ENCODE measurements at places on chromosomes 4 and X.

DNA sequence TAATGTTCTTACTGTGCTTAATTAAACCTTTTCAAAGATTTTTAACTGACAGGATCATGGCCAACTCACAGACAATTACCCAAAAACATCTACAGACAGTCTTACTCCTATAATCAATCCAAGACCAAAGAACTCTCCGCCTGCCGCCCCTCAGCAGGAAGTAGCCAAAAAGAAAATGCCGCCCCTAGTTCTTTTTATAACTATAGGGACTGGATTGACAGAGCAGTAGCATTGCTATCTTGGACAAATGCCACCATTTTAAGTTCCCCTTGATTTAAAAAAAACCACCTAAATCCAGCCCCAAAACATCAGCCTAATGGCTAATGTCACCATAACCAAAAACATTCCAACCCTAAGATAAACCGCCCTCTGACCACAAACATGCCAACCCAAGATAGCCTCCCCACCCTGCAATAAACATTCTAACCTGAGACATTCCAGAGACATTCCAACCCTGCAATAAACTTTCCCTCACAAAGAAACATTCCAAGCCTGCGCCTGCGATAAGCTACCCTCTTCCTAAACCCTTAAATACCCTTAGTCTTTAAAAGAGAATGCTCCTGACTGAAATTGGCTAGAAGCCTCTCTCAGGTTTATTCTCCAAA is 77.0 kb downstream of the COQ2 start:
- peak; percentile 83 for DNase-seq

GRCh38 chr4:152117933-152118507 is 357.2 kb upstream of the GATB start:
- DNase-seq, result no peak

GRCh38 chr4:85861064-85861765 is 386.3 kb downstream of the ARHGAP24 start:
- peak; percentile 17 for DNase-seq

GRCh38 chrX:150282953-150283352 is 80.2 kb upstream of the MAMLD1 start:
- no peak for DNase-seq

- no peak for DNase-seq
Observed at GRCh38 chr4:8343967-8344331, 74.4 kb downstream of the HTRA3 start.

- no peak for DNase-seq
Observed at GRCh38 chr4:72463724-72464123, 105.3 kb downstream of the ADAMTS3 start.

DNA sequence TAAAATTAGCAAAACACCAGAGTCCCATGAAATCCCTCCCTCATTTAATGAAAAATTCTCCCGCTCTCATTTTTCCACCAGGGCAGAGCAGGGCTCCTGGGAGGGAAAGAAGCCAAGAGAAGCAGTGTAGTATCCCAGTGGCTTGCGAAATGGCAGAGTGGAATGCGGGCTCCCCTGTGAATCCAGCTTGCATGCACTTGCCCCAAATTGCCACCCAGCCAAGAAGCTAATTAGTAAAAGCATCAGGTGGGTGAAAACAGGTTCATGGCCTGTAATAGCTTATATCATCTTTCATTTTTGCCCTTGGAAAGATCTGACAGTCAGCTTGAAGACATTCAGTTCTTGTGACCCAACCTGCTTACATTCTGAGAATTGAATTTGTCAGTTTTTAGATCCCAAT is 10.1 kb downstream of the AMOT start:
- no peak for DNase-seq

- no peak for DNase-seq
Observed at GRCh38 chrX:110180928-110181310, 137.0 kb downstream of the AMMECR1 start.

DNA sequence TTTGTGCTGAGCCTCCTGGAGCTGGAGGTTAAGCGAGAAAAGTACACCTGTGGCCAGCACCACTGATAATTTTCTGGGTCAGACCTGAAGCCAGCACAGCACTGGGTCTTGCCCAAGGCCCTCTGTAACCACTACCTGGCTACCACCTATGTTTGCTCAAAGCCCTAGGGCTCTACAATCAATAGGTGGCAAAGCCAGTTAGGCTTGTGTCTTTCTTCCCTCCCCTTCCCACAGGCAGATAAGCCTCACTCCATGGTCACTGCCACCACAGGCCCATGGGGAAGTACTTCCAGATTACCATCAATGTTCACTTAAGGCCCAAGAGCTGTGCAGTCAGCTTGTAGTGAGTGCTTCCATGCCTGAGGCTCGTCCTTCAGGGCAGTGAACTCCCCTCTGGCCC is 35.2 kb upstream of the ARMCX4 start:
- DNase-seq, result no peak

DNA sequence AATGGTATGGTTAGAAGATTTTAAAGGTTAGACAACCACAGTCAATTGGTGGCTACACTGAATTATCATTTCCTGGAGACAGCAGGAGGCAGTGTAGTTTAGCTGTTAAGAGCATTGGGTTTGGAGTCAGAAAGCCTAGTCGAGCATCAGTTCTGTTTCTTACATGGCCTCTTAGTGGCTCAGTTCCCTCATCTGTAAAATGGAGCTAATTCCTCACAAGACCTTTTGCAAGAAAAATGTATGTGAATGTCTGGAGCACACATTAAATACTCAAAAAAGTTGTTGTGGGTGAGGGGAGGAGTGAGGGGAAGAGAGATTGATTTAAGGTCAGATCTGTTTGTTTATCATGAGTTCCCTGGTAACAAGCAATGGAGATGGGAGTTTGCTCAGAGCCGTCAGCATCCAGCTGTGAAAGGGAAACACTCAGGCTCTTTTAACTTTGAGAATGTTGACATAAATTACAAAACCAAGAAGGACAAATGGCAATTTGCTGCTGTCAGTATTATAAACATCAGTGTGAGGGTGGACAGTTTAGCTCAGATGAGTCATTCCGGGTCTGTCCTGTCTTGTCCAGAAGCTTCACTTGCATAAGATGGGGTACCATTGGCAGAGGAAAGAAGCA is 98.2 kb upstream of the PGRMC2 start:
- peak; percentile 51 for DNase-seq

DNA sequence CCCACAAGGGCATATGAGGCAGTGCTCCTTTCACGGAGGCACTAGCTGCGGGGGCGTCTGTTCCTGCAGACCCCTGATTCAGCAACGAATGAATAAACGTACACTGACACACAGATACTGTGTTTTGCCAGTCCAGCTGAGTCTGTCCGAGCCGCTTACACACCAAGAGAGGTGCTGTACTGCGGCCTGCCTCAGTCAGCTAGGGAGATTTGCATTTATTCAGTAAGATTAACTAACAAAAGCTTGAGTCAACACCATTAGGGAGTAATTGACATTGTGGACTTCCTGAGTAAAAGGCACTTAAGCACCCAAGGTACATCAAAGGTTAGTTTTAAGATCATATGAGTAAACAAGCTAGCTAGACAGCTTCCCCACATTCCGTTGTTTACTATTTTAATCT is 31.0 kb upstream of the BEX4 start:
- no peak for DNase-seq

- no peak for DNase-seq
Observed at GRCh38 chr4:76989391-76990061, 40.0 kb downstream of the SEPTIN11 start.

DNA sequence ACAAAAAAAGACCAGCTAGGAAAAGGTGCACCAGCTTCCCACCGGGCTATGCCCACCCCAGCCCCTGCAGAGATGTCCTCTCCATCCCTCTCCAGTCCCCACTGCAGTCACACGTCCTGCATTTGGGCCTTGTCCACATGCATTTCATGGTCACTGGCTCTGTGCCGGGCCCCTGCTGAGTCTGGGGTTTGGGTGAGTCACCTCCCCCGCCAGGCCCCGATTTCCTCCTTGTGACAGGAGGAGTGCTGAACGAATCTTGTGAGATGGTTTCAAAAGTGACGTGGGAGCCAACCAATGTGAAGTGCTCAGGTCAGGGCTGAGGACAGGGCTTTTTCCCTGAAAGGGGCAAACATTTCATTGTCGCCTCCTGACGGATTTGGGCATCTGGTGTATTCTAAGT is 7.1 kb downstream of the CPZ start:
- peak; percentile 32 for DNase-seq

- DNase-seq, result peak; percentile 7
Observed at GRCh38 chr4:42262701-42263490, 110.4 kb upstream of the BEND4 start.

DNA sequence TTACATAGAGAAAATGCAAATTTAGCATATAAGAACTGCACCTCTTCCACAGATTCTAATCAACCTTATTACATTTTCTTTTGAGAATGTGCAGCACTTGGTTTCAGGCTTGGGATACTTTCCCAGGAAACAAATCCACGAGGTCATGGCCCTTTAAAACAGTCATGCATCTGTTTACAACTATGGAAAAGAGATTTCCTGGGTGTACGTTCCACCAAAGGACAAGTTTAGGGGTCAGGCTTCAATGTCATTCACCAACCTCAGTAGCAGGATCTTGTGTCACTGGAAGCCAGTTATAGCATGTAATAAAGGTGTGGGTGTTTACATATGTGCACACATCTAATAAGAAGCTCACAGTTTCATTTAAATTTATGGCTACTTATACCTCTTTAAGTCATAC is 30.7 kb downstream of the EREG start:
- peak; percentile 31 for DNase-seq

DNA sequence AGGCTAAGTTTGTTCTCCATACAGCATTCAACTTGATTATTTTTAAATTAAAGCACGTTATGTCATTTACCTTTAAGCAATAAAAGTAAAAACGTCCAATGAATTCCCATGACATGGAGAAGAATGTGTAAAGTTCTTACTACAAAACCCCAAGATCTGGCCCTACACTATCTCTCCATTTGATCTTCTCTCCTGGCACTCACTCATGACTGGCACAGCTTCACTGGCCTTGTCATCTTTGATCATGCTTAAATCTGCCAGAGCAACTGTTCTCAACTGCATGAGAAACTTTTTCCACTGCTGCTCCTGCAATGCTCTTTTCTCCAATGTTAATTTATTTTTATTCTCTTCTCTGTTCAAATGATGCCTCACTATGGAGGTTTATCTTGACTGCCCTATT is 1109.0 kb upstream of the IGFBP7 start:
- no peak for DNase-seq

DNA sequence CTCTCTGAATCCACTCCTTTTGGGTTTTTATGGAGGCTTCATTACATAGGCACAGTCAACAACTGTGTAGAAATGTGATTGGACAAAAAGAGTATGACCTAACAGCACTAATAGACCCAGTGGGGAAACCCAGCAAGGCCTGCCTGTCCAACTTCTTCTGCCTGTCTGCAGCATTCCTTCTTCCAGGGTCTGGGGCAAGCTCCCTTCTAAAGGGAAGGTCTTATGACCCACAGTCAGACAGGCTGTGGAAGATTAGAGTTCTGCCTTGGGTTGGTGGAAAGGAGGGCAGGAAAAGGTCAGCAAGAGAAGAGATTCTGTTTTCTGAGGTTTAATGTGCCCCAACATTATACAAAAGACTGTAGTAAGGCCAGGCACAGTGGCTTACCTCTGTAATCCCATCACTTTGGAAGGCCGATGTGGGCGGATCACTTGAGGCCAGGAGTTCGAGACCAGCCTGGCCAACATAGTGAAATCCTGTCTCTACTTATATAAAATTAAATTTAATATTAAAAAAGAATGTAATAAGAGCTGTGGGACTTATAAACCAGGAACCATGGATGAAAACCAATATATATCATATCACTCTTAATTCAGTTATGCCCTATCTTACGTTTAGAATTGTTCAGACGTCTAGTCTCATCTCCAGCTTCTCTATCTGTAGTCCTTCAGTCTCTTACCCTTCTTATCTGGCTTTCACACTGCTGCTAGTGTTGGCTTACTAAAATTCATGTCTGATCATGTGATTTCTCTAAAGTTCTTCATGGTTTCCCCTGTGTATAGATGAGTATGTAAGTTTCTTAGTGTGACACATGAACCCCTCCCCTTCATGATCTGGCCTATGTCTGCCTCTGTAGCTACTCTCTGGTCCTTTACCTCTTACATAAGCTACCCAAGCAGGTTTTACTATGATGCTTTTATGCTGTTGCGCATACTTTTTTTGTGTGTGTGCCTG is 6.2 kb downstream of the CLCN3 start:
- no peak for DNase-seq

GRCh38 chr4:54400188-54400587 is 171.1 kb downstream of the PDGFRA start:
- DNase-seq, result no peak

GRCh38 chr4:10046471-10046870 is 25.2 kb upstream of the SLC2A9 start:
- DNase-seq, result no peak

DNA sequence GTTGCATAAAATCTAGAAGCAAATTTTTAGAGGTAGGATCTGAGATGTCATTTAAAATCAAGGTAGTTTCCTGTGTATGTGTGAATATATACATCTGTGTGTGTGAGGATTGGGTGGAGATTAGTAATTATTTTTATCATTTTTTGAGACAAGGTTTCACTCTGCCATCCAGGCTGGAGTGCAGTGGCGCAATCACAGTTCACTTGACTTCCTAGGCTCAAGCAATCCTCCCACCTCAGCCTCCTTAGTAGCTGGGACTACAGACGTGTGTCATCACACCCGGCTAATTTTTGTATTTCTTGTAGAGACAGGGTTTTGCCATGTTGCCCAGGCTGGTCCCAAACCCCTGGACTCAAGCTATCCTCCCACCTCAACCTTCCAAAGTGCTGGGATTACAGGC is 188.3 kb downstream of the RAPGEF2 start:
- no peak for DNase-seq

GRCh38 chr4:52968241-52968640 is 106.1 kb downstream of the RASL11B start:
- DNase-seq, result no peak

DNA sequence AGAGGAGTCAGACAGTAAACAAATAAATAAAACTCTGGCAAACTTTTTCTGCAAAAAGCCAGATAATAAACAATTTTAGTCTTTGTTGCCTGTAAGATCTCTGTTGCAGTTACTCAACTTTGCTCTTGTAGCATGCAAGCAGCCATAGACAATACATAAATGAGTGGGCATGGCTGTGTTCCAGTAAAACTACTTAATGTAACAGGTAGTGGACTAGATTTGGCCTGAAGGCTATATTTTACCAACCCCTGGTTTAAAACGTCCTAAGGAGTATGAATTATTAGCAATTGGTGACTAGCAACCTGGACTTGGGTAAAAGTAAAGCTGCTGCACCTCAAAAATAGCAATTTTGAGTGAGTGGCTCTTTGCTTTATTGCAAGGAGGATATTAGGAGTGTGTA is 30.9 kb downstream of the SLAIN2 start:
- DNase-seq, result peak; percentile 25

- DNase-seq, result no peak
Observed at GRCh38 chr4:140799686-140800225, 43.6 kb upstream of the TBC1D9 start.

DNA sequence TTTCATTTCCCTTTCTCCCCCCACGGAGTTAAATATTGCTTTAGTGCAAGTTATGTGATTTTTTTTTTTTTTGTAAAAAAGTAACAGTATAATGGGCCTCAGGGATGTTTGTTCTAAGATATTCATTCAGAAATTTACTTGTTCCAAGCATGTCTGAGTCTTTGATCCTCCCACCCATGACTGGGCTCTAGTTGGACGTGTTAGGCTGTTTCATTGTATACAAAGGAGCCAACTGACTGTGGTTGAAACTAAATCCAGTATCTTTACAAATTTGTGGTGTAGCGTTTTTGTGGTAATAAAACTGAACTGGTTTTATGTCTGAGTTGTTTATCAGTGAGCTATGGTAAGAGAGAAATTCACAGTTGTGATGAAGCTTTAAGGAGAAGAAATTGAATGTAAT is 74.1 kb downstream of the DOCK11 start:
- no peak for DNase-seq
